ENCODE measurements at places on chromosomes 7 and 10. TPM values are rescaled to one million over a fixed set of nuclear protein-coding genes. Genes with fewer than 3 reads are reported as not detected.

The CALHM3 gene
- not detected for total RNA-seq

The PIK3AP1 gene
- 5.6 TPM for total RNA-seq

The TUBAL3 gene
- not detected for total RNA-seq

The ACHE gene
- 16.1 TPM for total RNA-seq

The UNC5B gene
- total RNA-seq, result 3.9 TPM

The IFIT1B gene
- total RNA-seq, result 2.0 TPM

The AKR1C4 gene
- not detected for total RNA-seq

The BTBD16 gene
- total RNA-seq, result not detected

The NUTM2D gene
- 3.9 TPM for total RNA-seq

The SH2B2 gene
- total RNA-seq, result 11.9 TPM

The CDH23 gene
- 1.2 TPM for total RNA-seq

The LDB3 gene
- 0.16 TPM for total RNA-seq

The UTF1 gene
- total RNA-seq, result not detected

The AKR1C3 gene
- total RNA-seq, result 8.0 TPM

The CCDC6 gene
- total RNA-seq, result 32.3 TPM

The HOXA10 gene
- total RNA-seq, result not detected

The ZMIZ1 gene
- total RNA-seq, result 29.5 TPM

The DGKI gene
- 202 TPM for total RNA-seq

The LIPF gene
- not detected for total RNA-seq

The PDE1C gene
- total RNA-seq, result 17.8 TPM

The ANKRD30A gene
- not detected for total RNA-seq

The DRGX gene
- total RNA-seq, result not detected

The SSC4D gene
- total RNA-seq, result 0.94 TPM

The DYNC1I1 gene
- 182 TPM for total RNA-seq

The AKR1C8 gene
- 0.78 TPM for total RNA-seq

The LBX1 gene
- total RNA-seq, result not detected

The C7orf33 gene
- total RNA-seq, result not detected

The CYP26C1 gene
- 0.16 TPM for total RNA-seq

The SGCE gene
- 92.8 TPM for total RNA-seq

The HOXA5 gene
- total RNA-seq, result not detected

The SYT15 gene
- 0.47 TPM for total RNA-seq

The SORCS1 gene
- 40.6 TPM for total RNA-seq

The EZH2 gene
- total RNA-seq, result 28.9 TPM

The CABCOCO1 gene
- 3.4 TPM for total RNA-seq

The ARHGAP21 gene
- total RNA-seq, result 338 TPM

The TMEM140 gene
- 0.62 TPM for total RNA-seq

The XRCC2 gene
- total RNA-seq, result 2.0 TPM

The SFTPA1 gene
- total RNA-seq, result 0.16 TPM

The HUS1 gene
- total RNA-seq, result 21.1 TPM

The C10orf62 gene
- not detected for total RNA-seq

The TRIM50 gene
- total RNA-seq, result 0.16 TPM

The LMOD2 gene
- not detected for total RNA-seq

The C10orf53 gene
- not detected for total RNA-seq

The VGF gene
- total RNA-seq, result 9.7 TPM

The NPFFR1 gene
- total RNA-seq, result 0.31 TPM

Data from occipital lobe (tissue), 3 donors.